HT1080 (cell line): ENCODE measurements at places on chromosomes 3 and 15. TPM values are rescaled to one million over a fixed set of nuclear protein-coding genes. Genes with fewer than 3 reads are reported as not detected.

Gene AVEN
- total RNA-seq = 14.0 and 18.4 TPM in 2 replicates

Gene PRICKLE2
- total RNA-seq = 7.6 and 9.5 TPM in 2 replicates

Gene LAMB2
- 96.4 and 98.1 TPM in 2 replicates for total RNA-seq

Gene TM4SF4
- total RNA-seq = not detected in 2 replicates
